ENCODE measurements at places on chromosomes 16 and 17.

DNA sequence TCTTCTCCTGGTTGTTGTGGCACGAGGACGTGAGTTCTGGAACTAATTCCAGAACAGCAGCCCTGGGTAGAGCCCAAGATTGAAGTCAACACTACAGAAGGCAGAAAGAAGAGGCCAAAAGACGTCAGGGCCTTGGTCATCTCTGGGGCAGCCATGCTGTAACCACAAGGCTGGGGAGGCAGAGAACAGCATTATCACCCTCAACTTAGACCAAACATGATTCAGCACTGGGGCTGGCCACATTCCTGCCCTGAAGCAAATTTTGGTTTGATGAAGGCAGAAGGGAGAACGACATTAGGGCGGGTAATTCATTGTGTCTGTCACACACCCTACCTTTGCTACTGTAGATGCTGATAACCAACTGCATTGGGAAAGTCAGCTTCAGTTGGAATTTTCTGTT lies 9.7 kb upstream of the ALOX15B start:
- no peak for DNase-seq

GRCh38 chr17:39573447-39574298 lies 34.0 kb downstream of the NEUROD2 start:
- DNase-seq = no peak

DNA sequence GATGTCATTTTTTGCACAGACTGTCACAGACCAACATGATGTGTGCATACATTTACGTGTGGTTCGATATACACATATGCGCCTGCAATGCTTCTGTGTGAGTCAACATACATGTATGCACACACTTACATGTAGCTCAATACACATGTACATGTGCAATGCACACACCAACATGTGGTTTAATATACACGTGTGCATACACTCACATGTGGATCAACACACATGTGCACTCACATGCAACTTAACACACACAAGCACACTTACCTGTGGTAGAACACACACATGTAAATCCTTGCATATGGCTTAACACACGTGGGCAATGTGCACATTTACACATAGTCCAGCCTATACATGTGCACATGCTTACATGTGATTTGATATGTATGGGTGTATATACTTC lies 97.5 kb downstream of the CYLD start:
- no peak for DNase-seq

DNA sequence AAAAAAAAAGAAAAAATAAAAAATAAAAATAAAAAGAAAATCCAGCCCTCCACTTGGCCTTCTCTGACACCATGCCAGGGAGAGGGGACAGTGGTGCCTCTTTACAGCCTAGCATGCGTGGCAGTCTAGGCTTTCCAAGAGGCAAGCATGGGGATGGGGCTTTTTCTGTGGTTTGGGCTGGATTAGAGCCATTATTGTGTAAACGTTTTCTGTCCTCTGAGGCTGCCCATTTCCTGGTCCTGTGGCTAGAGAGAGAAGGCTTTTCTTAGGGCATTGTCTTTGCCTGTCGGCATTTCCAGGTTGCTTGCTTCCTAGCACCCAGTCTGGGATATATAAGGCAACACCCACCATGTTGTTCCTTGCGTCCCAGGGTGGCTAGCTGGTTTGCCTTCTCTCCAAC lies 2.7 kb upstream of the DHRS7B start:
- DNase-seq = no peak

DNA sequence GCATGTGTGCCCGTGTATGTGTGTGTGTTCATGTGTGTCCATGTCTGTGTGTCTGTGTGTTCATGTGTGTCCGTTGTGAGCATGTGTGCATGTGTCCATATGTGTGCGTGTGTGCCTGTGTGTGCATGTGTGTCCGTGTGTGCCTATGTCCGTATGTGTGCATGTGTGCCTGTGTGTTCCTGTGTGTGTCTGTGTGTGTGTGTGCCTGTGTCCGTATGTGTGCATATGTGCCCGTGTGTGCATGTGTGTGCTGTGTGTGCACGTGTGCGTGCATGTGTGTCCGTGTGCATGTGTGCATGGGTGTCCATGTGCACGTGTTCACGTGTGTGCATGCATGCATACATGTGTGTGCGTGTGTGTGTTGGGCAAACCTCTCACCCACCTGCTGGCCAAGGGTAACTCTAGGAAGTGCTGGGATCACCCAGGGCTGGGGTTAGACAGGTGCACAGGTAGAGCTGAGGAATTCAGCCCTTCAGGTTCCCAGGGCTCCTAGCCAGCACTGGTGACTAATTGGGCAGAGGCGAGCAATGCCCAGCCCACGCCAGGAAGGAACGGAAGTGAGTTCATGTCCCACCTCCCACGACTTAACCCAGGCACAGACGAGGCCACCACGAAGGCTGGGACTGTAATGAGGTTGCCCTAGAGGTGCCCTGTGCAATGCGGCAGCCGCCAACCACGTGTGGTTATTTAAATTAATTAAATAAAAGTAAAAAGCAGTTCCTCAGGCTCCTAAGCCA lies 8.2 kb upstream of the CSNK1D start:
- DNase-seq = peak; percentile 49

- DNase-seq = no peak
Measured at GRCh38 chr17:81440511-81441244, 45.4 kb downstream of the BAHCC1 start.

- no peak for DNase-seq
Measured at GRCh38 chr16:6482696-6483468, 849.8 kb upstream of the RBFOX1 start.

DNA sequence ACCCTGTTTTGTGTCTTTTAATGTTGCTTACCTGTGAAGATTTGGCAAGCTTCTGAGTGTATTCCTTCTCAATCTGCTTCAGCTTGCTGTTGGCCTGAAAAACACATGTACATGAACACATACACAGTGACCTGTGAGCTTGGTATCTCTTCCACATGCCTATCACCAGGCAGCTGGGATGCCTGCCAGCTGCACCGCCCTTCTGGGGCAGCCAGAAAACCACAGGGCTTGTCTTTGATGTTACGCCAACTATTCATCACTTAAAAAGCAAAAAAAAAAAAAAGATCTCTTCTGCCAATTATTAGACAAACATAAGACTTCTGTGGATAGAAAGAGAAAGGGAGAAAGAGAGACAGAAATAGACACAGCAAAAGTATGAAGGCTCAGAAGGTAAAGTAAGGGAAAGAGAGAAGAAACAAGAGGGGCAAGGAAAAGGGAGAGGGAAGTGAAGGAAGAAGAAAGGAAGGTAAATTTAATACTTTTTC lies 189.2 kb upstream of the AXIN2 start:
- DNase-seq = peak; percentile 56

- no peak for DNase-seq
Measured at GRCh38 chr16:56810954-56811353, 54.1 kb upstream of the SLC12A3 start.

GRCh38 chr16:6618874-6619273 lies 713.8 kb upstream of the RBFOX1 start:
- no peak for DNase-seq

- DNase-seq = no peak
Measured at GRCh38 chr16:14585287-14585686, 44.8 kb downstream of the PARN start.

DNA sequence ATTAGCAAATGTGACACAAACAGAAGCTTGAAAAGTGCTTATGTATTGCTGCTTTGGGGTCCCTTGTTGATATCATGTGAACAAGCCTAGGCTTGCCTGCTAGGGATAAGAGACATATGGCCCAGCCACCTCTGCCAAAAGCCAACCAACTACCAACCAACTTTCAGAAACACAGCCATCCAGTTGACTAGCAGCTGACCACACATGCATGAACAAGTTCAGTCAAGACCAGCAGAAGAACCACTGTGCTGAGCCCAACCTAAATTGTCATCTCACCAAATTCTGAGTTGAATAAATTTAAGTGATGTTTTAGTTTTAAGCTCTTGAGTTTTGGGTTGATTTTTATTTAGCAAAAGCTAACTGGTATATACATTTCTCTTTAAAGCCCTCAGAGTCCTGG lies 3.5 kb downstream of the ERN2 start:
- no peak for DNase-seq
